ENCODE measurements at places on chromosomes 4 and X. TPM values are rescaled to one million over a fixed set of nuclear protein-coding genes. Genes with fewer than 3 reads are reported as not detected.

Gene ERAS
- total RNA-seq = 0.22 TPM

DNA sequence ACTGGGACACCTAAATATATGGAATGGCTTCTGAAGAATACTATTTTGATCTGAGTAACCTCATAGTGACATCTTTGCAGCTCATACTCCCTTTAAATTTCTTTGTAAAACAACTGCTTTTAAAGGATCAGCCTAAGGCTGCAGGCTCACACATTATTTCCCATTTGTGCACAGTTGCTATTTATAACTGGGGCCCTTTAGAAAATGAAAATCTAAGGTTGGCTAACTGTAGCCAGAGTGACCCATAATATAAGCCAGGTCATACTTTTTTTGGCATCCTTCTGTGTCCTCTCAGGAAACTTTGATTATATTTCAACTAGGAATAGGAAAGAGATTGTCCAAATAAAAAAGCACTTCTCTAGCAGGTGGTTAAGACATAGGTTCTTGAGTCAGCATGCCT is 123.6 kb upstream of the RASGEF1B start:
- no peak for DNase-seq

Gene AREG
- total RNA-seq = 2.3 TPM

DNA sequence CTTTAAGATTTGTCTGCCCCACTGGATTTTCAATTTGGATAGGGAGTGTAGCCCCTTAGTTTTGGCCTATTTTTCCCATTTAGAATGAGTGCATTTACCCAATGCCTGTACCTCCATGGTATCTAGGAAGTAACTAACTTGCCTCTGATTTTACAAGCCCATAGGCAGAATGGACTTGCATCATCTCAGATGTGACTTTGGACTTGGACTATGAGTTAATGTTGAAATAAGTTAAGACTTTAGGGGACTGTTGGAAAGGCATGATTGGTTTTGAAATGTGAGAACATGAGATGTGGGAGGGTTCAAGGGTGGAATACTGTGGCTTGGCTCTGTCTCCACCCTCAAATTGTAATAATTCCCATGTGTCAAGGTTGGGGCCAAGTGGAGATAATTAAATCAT is 2480.2 kb downstream of the PCDH7 start:
- no peak for DNase-seq

- DNase-seq = no peak
These were observed 708.4 kb upstream of the FRG1 start for GRCh38 chr4:189232274-189232673.

DNA sequence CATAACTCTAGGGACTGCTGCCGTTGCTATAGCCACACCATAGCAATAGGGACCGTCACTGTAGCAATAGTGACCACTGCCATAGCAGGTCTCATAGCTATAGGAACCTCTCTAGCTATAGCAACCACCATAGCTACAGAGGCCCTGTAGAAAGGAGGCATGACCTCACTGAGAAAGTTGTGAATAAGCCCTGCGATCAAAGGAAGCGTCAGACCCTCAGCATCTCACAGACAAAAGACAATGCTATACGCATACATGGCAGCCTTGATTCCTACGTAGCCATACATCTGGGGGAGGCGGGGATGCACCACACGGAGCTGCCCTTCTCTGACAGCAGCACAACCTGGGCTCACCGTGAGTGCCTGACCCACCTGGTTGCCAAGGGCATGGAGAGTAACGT is 88.5 kb downstream of the MTMR1 start:
- DNase-seq = no peak

Gene CSAG2
- not detected for total RNA-seq

DNA sequence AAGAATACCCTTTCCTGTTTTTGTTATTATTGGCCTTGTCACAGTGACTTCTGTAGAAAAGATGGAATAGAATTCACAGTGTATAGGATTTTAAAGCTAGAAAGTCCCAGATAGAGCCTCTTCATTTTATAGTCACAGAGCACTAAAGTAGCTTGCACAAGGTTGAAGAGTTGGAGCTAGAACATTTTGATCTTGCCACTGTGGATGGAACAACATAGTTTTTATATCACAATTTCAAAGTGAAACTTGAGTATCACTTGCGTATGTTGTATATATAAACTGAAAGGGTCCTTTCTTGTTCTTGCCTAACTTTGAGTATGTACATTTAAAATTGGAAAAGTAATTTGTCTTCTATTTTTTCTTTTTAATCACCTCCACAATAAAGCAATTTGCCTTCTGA is 2.7 kb downstream of the USO1 start:
- no peak for DNase-seq

DNA sequence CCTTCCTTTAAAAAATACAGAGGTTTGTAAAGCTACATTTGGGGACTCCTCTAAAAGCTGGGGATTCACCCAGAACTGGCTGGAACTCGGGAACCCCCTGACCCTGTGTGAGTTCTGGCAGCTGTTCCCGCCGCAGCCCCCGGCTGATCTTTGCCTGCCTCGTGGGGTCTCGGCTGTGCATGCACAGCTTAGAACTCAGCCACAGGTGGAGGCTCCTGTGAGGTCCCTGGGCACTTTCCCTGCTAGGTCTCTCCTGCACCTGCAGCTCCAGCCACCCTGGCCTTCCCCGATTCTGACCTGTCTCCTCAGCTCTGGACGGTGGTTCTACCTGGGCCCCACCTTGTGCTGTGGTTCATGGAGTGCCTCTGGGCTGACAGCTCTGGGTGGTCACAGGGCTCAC is 48.6 kb upstream of the HGFAC start:
- DNase-seq = no peak

GRCh38 chrX:11663875-11664210 is 1.9 kb downstream of the ARHGAP6 start:
- DNase-seq = no peak

DNA sequence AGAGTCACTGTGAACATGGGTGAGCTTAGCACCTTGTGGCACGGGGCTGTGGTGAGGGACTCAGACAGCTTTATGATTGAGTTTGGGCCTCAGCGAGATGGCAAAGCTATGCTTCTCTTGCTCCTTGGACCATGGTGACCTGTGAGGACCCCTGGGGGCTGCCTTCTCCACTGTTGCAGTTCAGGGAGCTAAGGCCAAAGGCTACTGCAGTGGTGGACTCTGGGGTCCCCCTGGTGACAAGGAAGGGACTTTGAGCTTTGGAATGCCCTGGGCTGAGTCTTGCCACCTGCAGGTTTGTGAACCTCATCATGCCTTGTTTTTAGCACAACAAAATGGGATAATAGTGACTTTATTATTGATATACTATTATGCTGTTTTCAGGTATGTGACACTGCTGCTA is 36.5 kb downstream of the TBL1X start:
- no peak for DNase-seq

- DNase-seq = no peak
These were observed 56.1 kb downstream of the PJA1 start for GRCh38 chrX:69109036-69109663.

Gene NEXMIF
- total RNA-seq = not detected

DNA sequence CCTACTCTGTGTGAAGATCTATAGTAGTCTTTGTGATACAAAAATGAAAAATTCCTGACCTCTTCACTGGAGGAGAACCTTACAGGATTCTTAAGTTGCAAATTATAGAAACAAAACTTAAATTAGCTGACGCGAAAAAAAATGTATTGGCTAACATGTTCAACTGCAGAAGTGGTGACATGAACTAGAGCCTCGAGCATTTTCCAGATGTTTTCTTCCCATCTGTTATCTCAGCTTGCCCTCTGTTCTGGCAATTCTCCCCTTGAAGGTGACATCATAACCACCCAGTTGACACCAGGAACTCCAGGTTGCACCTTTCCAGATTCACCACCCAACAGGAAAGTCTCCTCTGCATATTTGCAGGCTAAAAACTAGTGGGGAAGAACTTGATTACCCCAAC is 222.4 kb downstream of the KDR start:
- no peak for DNase-seq

DNA sequence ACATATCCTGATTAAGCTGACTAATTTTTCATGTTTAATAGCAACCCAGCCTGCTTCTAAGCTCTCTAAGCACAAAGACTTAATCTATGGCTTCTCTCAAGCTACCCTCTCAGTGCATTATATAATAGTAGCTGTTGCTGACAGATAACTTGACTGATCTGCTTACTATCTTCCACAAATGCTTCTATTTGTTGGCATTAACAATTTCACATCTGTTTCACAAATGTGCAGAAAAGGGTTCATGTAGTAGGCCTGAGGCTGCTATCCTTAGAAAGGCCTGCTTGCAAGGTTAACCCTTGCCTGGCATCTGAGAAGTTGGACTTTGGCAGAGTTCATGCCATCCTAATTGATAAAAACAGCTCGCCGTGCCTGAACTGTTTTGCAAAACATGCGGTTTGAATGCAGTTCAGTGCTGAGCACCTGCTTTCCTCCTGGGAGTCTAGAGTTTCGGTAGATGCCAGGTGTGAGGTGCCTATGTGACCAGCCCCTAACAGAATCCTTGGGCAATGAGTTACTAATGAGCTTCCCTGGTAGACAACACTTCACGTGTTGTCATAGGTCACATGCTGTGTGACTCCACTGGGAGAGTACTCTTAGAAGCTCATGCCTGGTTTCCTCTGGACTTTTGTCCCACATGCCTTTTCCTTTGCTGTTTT is 68.4 kb downstream of the NSG1 start:
- DNase-seq = no peak

Gene ZFP92
- total RNA-seq = 0.03 TPM

- DNase-seq = no peak
These were observed 80.5 kb downstream of the ARHGAP6 start for GRCh38 chrX:11585174-11585573.

Measured in HepG2 (cell line).